ENCODE measurements at places on chromosomes 7 and 10.

GRCh38 chr10:43055991-43056567, 20.8 kb upstream of the RET start:
- DNase-seq, result no peak

GRCh38 chr10:132699411-132700155, 86.4 kb downstream of the NKX6-2 start:
- no peak for DNase-seq

DNA sequence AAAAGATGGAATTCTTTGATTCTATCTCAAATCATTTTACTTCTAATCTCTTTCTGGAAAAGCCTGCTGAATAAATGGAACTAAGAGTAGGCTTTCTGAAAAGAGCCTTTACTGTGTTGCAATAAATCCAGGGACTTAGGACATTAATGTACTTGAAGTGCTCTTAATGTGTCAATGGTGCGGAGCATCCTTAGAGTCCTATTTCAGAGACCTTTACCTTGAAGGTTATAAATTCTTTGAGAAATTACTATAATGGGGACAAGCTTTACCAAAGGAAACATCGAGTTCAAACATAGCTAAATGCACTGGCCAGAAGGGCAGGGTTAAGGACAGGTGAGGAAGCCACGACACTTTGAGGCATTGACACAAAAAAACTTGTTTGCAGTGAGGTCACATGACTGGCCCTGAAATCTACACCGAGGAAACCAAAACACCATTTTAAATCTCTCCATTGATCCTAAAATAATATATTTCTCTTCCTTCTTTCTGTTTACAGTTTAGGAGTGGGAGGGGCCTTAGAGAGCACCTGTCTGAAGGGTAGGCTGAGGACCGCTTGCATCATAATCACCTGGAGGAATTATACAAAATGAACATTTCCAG, 48.1 kb upstream of the EXOC6 start:
- no peak for DNase-seq

- DNase-seq, result no peak
Measured at GRCh38 chr10:13816195-13816925, 229.6 kb downstream of the PRPF18 start.

GRCh38 chr10:117823980-117824379, 222.8 kb downstream of the RAB11FIP2 start:
- no peak for DNase-seq

- DNase-seq, result no peak
Measured at GRCh38 chr7:134657526-134657925, 10.9 kb downstream of the BPGM start.

GRCh38 chr10:86311190-86311589, 55.4 kb downstream of the GRID1 start:
- no peak for DNase-seq

DNA sequence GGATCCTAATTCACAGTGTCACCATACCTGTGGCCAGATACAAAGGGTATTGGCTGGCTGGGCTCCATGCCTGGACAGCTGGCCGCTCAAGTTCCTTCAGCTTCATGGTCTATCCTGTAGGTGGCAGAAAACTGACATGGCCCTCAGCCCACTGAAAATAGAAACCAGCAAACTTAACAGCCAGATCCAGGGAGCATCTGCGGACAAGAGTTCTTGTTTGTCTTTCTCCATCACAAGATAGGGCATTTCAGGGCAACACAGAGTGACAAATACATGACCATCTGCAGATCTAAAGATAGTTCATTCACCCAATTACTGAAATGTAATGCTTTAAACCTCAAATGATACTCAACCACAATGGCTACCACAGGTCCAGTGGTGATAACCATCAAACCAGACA, 2.8 kb downstream of the SEC31B start:
- no peak for DNase-seq

All from NCI-H526 treated with DMSO at 0.1 percent for 48 hours (cell line).